Brain microvascular endothelial cell (primary cell): ENCODE measurements at places on chromosomes 2 and 18.
A peak's percentile ranks its signal among the peaks of the same experiment; 100 is the strongest.

DNA sequence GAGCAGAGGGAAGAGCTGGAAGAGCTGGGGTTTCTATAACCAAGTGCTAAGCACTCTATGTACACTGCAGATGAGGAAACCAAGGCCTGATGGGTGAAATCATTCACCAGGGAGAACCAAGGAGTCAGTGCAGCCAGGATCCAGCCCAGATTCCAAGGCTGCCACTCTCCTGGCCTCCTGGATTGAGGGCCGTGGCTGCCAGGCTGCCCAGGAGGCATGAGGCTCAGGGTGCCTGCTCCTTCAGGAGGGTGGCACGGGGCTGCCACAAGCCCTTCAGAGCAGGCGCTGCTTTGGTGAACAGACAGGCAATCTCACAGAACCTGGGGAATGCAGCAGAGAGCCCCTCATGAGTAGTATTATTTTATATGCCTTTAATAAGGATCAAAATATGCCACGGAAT is 293.7 kb upstream of the HDAC4 start:
- no peak for DNase-seq

GRCh38 chr2:16625759-16626158 is 39.9 kb downstream of the CYRIA start:
- DNase-seq, result no peak

- no peak for DNase-seq
Observed at GRCh38 chr2:10875126-10875525, 36.6 kb upstream of the KCNF1 start.

- DNase-seq, result peak; percentile 8
Observed at GRCh38 chr18:48172226-48173006, 236.8 kb downstream of the ZBTB7C start.

GRCh38 chr2:203804764-203805485 is 62.6 kb upstream of the CTLA4 start:
- peak; percentile 74 for DNase-seq

DNA sequence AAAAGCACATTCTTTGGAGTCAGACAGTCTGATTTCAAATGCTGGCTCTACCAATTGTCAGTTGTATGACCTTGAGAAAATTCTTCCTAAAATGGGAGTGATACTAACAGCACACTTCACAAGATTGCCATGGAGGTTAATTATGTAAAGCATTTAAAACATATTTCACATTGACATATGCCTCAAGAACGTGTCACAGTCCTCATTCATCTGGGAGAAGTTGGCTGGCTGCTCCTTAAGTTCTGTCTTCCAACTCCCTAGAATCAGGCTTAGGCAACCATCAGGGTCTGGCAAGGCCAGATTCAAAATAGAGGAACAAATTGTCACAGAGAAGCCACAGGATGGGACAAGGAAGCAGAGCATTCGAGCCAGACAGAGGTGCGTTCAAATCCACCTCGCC is 228.0 kb upstream of the RND3 start:
- DNase-seq, result no peak

DNA sequence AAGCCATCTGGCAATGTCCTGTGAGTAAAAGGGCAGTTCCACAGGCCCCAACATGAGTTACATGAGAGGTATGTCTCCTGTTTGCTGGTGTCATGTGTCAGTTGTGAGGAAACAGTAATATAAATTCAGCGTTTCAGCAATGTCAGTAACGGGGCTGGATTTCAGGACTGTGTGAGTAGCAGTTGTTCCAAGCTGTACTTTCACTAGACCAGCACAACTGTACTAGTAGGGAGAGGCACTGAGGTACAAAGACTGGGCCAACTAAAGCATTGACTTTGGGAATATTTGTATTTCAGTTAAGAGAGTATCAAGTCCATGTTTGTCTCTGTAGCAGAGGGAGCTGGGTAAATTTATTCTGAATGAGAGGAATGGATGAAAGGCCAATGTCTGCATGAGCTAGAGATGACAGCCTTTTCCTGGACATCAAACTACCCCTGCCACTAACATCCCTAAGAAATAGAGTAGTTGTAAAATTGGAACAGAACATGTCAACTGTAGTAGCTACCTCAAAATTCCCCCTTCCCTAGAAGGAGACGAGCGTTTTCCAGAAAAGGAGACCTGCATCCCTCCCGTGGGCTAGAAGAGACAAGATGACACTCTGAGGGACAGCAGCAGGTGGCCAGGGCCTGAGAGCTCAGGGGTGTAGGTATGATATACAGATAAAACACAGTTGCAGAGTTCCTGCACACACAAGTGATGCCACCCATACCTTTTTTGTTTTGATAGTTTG is 24.4 kb downstream of the EIF4E2 start:
- no peak for DNase-seq

DNA sequence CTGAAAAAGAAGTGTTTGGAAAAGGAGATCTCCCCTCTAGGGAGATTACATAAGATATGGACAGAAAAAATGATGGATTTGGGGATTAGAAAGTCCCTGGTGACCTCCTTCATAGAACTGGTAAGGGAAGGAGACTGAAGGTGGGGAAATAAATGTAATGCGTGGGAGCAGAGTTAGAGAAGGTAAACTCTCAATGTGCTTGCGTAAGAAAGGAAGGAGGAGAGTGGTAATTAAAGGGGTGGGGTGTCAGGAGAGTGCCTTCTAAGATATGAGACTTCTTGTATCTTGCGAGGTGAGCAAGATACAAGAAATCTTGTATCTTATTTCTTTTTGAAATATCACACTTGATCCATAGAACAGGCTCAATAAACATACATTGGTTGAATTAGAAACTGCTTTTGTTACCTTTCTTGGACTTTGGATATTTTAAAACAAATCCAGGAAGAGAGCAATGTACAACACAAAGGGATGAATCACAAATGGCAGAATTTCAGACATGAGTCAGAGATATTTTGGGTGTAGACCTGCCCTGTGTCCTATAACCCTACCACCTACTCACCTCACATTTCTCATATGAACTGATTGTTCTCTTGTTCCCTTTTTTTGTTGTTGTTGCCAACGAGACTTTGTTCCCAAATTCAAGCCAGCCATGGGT is 342.4 kb downstream of the INSIG2 start:
- peak; percentile 25 for DNase-seq

DNA sequence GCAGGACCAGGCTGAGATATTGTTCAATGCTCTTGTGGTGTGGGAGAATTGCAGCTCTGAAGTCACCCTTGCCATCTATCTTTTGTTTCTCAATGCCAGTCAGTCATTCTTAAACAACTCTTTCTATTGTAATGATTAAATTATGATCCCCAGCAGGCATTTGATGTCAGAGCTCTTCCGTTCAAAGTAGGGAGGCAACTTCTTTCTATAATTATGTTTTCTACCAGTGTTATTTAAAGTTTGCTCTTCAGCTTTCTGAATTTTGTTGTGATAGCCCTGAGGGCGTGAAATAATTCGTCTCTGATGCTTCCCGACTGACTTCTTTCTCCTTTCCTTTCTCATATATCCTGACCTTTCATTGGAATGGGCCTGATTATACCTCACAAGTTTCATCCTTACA is 161.4 kb upstream of the KLHL14 start:
- DNase-seq, result no peak

- no peak for DNase-seq
Observed at GRCh38 chr2:237685408-237685807, 58.0 kb downstream of the LRRFIP1 start.

DNA sequence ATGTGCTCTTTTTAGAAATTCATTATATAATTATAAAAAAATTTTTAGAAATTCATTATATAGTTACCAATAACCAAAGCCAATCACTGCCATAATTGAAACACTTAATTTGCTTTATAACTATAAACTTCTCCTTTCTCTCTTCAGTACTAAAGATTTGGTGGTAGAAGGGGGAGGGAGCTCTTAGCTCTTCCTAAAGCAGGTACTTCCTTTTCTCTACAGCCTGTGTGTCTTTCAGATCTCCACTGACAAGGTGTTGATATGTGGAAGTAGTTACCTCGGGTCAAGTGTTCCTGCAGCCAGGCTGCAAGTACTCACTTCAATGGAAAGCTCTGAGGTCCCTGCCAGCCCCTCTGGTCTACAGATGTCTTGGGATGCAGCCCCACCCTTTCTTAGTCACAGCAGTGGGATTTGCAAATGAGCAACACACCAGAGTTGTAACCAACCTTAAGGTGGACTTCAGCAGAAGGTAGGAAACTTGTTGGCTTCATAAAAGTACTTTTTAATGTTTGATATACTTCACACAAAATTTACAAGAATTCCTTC is 690.0 kb downstream of the ARHGAP15 start:
- DNase-seq, result no peak

- DNase-seq, result no peak
Observed at GRCh38 chr18:6963452-6964097, 154.0 kb downstream of the LAMA1 start.

GRCh38 chr2:234278556-234279255 is 218.2 kb downstream of the ARL4C start:
- DNase-seq, result no peak

GRCh38 chr2:65598996-65599395 is 166.6 kb upstream of the SPRED2 start:
- DNase-seq, result no peak

- no peak for DNase-seq
Observed at GRCh38 chr2:222232839-222233238, 66.0 kb downstream of the PAX3 start.

- DNase-seq, result no peak
Observed at GRCh38 chr2:162029287-162029901, 44.6 kb downstream of the DPP4 start.

GRCh38 chr2:163453920-163454319 is 281.9 kb downstream of the FIGN start:
- DNase-seq, result peak; percentile 16

GRCh38 chr2:47187069-47187468 is 32.0 kb upstream of the STPG4 start:
- no peak for DNase-seq

DNA sequence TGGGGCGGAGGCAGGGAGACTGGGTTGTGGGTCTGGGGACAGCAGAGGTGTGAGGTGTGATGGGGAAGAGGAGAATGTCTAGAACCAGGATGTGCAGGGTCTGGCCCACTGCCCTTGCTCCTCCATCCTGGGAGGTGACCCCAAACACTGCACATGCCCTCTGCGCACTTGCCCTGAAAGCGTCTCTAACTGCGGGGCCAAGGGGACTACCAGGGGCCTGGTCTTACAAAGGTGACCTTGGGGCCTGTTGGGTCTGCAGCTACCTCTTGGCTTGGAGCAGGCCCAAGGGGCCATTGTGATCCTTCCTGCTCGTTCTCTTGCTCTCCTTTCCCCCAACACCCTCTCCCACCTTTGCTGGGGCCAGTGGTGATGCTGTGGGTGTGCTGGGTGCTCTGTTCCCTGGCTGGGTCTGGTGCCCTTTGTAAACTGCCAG is 48.0 kb upstream of the FAHD2A start:
- no peak for DNase-seq
